Stimulated activated CD4-positive, alpha-beta T cell treated with anti-CD3 and anti-CD28 coated beads, Interleukin-4, amount 100 ng/mL, for 4 hours (primary cell): ENCODE measurements at places on chromosomes 4 and X.

- no peak for DNase-seq
These were observed at the start of gene SHROOM3 for GRCh38 chr4:76434901-76435527. SHROOM3 (plus strand) TSS chr4:76435229; CDS start chr4:76436053, 824 bp downstream.

- DNase-seq, result no peak
These were observed 35.7 kb downstream of the LDB2 start for GRCh38 chr4:16862697-16863096.

DNA sequence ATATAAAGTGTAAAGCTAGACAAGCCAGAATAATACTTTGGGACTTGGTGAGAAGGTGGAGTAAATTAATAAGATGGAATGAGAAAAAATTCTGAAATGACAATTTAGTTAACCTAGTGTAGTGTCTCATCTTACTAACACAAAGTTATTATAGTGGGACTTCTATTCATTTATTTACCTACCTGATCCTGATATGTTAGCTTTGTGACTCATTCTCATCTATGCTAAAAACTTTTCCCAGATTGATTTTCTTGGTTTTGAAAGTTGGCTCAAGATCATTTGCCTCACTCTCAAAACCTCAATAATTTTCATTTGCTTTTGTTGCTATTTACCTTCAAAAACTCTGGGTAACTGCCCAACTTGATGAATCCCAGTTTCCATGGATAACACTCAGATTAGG lies 698.6 kb downstream of the SH3BGRL start:
- no peak for DNase-seq

GRCh38 chr4:10200869-10201268 lies 84.3 kb upstream of the WDR1 start:
- DNase-seq, result no peak

- DNase-seq, result no peak
These were observed 191.4 kb downstream of the SPRY1 start for GRCh38 chr4:123587983-123588494.
